ENCODE measurements at places on chromosomes 6 and 20. TPM values are rescaled to one million over a fixed set of nuclear protein-coding genes. Genes with fewer than 3 reads are reported as not detected.
A peak's percentile ranks its signal among the peaks of the same experiment; 100 is the strongest.

Gene PRRT1
- total RNA-seq = 6.1 TPM

DNA sequence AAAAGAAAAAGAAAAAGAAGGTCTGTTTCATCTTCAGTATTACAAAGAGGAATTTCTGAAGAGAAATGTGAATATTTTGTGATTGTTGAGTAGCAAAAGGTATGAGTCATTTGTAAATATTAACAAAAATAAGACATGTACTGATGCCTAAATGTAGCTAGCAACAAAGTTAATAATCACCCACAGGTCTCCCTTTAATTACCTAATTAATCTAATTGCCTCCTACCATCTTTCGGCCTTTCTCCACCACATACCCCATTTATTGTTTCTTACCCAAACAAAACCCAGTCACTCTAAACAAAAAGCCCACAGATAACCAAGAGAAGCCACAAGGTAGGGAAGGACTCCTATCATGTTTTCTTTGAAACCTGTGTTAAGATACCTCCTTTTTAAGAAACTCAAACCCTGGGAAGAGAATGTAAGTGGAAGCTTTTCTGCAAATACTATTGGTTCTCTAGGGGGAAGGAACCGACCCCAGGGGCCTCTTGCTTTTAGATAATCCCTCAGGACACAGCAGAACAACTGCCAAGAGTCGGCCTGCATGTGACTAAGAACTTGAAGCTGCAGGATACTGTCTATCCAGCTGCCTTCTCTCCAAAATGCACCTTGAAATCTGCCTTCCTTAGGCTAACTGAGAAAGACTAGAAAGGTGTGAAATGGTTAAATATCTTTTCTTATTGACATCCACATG lies 16.1 kb upstream of the STK38 start:
- no peak for DNase-seq

GRCh38 chr6:69164564-69165229 lies 529.6 kb downstream of the ADGRB3 start:
- DNase-seq = no peak

- DNase-seq = no peak
Observed at GRCh38 chr20:25356271-25356933, 34.2 kb downstream of the ABHD12 start.

Gene STMND1
- total RNA-seq = not detected

DNA sequence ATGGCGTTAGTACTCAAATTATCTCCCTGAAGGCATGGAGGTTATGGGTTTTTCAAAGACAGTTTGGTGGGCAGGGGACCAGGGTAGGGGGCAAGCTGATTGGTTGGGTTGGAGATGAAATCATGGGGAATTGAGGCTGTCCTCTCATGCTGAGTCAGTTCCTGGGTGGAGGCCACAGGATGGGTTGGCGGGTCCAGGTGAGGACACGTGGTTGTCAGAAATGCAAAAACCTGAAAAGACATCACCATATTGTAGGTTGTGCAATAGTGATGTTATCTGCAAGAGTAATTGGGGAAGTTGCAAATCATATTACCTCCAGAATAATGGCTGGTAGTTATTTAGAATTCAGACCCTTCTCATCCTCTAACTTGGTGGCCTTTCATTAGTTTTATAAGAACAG lies 30.1 kb downstream of the GPX6 start:
- DNase-seq = no peak

- no peak for DNase-seq
Observed at GRCh38 chr6:125809570-125810170, 18.9 kb downstream of the NCOA7 start.

DNA sequence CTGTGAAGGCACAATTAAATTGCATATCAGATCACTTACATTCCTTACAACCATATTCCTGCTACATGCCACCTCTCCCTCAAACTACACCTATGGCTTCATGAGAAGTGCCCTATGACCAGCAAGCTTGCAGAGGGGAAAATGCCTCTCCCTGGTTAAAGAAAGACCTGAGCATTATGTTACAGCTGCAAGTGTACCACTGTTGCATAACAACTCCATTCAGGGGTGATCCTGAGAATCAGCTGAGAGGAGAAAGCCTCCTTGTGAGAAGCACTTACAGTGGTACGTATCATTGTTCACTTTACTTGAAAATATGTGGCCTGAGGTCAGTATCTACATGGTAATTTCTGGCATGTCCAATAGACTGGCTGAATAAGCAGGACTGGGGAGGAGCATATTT lies 20.0 kb downstream of the PDSS2 start:
- DNase-seq = no peak

DNA sequence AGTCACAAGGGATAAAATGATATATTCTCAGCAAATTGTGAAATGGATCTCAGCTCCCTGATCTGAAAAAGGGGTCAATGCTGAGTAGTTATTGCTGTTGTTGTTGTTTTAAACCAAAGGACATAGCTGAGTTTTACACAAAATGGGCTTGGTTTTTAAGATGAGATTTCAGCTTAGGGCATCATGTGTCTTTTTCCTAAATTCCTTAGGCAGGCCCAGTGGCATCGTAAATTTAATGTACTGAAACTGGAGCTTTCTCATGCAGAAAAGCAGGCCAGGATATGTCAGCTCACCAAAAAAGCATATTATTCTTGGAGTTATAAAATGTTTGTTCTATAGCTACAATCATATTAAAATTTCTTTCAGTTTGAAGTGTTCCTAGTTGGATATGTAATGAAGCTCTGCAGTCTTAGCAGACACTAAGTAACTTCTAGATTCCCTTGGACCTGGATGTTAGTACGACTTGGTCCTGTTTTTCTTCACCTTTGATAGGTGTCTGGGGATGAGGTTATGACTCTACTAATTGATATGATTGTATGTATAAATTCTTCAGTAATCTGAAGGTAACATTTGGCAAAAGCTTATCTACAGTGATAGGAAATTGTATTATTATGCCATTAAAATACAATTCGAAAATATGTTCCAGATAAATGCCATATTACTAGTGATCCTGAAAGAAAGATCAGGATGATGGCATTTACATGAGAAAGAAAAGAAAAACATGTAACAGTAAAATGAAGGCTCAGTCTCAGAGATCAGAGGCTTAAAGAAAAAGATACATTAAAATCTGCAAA lies 663.3 kb downstream of the RFPL4B start:
- no peak for DNase-seq

Gene HLA-DQB1
- total RNA-seq = 2.1 TPM

DNA sequence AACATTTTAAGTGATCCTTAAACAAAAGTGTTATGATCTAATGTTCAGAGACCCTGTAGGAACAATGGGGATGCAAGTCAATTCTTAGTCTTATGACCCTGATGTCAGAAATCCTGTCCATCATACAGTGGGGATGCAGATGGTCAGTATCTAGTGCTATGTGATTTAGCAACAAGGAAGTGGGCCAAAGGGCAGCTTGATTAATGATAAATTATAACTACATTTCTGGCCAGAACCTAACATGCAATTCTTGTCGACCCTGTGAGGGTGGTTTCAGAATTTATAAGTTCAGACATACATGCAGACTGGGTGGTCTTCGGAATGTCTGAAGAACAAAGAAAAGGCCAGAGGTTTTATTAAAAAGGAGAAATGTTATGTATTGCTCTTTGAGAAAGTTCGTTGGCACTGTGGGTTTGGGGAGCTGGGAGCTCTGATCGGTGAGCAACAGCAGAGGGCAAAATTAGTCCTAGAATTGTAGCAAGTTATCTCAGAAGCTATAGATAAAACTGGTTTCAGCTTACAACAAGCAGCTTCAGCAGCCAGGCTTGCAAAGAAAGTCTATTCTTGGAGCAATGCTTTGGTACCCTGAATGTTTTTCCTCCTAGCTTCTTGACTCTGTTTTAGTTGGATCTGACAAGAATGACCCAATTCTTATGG lies 50.8 kb downstream of the RPF2 start:
- no peak for DNase-seq

DNA sequence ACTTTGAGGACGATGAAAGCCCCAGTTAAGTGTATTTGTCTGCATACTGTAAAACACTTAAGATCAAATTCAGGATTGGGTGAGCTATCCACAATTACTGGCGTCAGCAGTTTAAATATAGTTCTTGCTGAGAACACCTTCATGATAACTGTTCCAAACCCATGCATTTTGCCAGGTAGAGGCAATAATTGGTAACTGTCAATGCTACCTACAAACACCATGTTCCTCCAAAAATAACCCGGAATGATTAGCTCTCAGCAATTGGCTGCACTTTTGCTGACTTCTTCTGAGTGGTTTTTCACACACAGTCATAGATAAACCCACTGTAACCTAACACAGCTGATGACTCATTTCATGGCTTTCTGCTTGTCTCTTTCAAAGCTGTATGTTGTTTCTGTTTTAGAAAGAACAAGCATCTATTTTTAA lies 1358.6 kb upstream of the GJE1 start:
- peak; percentile 4 for DNase-seq

Gene POM121L2
- total RNA-seq = not detected

GRCh38 chr6:37136821-37137200 lies 33.1 kb upstream of the PIM1 start:
- no peak for DNase-seq

Gene TP53INP2
- total RNA-seq = 7.1 TPM

GRCh38 chr6:37617073-37617472 lies 80.6 kb downstream of the MDGA1 start:
- no peak for DNase-seq

- DNase-seq = no peak
Observed at GRCh38 chr20:60751826-60752225, 500.2 kb upstream of the CDH4 start.

- no peak for DNase-seq
Observed at GRCh38 chr6:152323376-152323775, 313.8 kb downstream of the SYNE1 start.

DNA sequence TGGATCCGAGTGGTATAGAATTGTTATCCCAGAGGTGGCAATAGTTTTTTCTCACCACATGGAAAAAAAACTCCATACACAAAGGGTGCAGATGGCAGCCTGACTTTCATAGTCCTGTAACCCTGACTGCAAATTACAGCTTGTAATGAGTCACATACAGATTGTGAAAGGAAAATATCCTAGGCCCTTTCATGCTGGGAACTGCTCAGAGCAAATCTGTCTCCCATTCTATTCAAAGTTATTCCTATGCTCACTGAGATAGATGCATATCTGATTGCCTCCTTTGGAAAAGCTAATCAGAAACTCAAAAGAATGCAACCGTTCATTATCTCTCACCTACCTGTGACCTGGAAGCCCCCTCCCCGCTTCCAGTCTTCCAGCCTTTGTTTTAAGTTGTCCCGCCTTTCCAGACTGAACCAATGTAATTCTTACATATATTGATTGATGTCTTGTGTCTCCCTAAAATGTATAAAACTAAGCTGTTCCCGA lies 108.7 kb upstream of the MAP3K4 start:
- no peak for DNase-seq

Gene HCRTR2
- total RNA-seq = not detected

DNA sequence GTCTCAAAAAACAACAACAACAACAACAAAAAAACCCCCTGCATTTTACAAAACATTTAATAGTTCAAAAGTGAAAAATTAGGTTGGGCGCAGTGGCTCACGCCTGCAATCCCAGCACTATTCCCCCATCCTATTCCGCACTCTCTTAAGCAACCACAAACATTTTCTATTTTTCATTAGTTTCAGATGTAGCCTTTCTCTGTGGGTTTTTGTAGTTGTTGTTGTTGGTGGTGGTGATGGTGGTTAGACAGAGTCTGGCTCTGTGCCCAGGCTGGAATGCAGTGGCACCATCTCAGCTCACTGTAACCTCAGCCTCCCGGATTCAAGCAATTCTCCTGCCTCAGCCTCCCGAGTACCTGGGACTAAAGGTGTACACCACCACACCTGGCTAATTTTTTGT lies 6.4 kb upstream of the GMNN start:
- no peak for DNase-seq

GRCh38 chr20:48725555-48725991 lies 102.2 kb downstream of the PREX1 start:
- peak; percentile 21 for DNase-seq

DNA sequence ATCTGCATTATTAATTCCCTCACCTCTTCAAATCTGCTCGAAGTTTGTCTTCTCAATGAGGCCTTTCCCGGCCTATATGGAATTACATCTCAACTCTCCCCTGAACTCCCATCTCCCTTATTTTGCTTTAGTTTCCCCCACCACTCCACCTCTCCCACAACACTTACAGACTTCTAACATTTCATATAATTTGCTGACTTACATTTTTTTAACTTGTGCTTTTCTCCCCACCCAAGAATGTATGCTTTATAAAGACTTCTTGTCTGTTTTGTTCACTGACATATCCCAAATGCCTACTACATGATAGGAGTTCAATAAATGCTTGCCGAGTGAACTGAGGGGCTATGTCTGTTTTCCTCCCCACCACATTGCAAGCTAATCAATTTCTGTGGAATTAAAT lies 3.9 kb upstream of the MARCKS start:
- DNase-seq = no peak

Gene ZBTB2
- total RNA-seq = 12.5 TPM

Gene ARMH2
- not detected for total RNA-seq

- DNase-seq = no peak
Observed at GRCh38 chr6:18091382-18091781, 31.1 kb downstream of the NHLRC1 start.

All from HCT116 (cell line).